ENCODE measurements at places on chromosomes 4 and X.

GRCh38 chr4:48670587-48670986 lies 109.5 kb downstream of the FRYL start:
- no peak for DNase-seq

DNA sequence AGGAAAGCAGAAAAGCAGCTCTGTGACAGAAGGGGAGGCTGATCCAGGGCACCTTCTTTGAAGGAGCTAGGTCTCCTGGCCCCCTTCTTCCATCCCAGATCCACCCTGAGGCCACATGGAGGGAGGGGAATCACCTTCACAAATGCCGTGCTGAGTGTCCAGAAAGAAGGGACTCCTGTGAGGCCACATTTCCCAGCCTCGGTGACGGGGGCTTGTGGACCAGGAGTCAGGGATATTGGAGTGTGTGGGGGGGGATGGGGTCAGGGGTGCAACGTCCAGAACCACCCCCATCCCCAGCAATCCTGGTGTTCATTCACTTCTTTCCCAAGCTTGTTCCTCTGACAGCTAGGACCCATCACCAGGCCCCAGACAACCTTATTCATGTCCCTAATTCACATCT lies 4.7 kb downstream of the TIMM17B start:
- no peak for DNase-seq

DNA sequence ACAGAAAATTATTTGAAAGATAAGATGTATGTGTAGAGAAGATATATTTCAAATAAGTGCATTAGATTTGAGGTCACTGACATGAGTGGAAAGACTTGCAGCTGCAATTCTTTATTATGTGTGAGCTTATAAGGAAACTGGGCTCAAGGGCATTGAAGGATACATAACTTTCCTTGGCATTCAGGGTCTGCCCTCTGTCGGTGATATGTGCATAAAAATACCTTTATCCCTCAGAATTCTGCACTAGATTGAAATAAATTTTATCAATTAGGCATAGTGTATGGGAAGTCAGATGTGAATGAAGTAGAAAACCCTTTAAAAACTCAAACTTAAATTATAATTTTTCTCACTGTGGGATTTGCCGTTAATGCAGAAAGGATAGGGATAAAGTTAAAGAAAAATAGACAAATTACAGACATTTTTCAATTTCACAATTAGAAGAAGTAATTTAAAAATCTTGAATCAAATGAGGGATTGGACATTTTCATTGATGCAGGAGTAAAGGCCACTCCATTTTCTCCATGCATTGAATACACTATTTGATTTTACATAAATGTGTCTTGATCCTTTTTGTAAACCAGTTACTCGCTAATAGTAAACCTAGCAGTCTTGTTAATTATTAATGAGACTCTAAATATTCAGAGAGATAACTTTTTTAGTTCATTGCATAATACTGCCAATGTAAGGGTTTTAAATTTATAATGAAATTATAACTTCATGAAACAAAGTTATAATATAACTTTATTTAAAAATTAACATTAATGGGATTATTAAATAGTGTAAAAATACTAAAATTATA lies 21.0 kb upstream of the ETNPPL start:
- DNase-seq: peak; percentile 10

- no peak for DNase-seq
Measured at GRCh38 chr4:114156371-114156770, 176.9 kb upstream of the ARSJ start.

GRCh38 chrX:153029162-153029561 lies 27.1 kb upstream of the PNMA3 start:
- no peak for DNase-seq

GRCh38 chrX:25158635-25159034 lies 142.9 kb upstream of the ARX start:
- peak; percentile 66 for DNase-seq

GRCh38 chrX:41559235-41560052 lies 112.3 kb downstream of the NYX start:
- no peak for DNase-seq

DNA sequence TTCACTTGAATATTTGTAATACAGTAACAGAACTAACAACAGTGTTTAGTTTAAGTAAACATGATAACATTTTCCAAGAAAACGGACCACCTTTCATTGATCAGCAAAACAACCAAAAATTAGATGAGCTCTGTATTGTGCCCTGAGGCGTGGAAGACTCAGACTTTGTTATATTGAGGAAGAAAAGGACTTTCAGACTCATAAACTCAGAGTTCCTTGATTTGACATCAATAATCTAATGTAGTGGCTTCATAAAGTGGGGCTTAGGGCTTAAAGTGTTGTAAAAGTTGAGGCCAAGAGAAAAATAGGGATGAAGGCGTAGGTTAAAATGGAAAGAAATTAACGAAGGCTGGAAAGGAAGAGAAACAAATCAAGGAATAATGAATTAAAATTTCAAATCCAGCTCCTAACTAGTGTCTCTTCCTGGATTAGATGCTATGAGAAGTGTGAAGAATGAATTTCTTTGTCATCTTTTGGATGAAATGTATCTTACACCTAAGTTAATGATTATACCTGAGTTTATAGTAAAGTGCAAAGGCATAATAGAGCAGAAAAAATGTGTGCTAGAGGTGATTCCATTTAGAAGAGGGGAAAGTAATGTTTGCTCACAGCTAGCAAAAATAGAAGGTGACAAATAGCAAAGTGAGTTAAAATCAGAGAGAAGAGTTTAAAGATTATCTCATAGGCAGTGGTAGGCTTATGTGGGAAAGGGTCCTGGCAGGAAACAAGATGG lies 19.8 kb upstream of the GLRA2 start:
- DNase-seq: no peak

GRCh38 chr4:41977709-41978108 lies 3.8 kb upstream of the DCAF4L1 start:
- DNase-seq: peak; percentile 19

DNA sequence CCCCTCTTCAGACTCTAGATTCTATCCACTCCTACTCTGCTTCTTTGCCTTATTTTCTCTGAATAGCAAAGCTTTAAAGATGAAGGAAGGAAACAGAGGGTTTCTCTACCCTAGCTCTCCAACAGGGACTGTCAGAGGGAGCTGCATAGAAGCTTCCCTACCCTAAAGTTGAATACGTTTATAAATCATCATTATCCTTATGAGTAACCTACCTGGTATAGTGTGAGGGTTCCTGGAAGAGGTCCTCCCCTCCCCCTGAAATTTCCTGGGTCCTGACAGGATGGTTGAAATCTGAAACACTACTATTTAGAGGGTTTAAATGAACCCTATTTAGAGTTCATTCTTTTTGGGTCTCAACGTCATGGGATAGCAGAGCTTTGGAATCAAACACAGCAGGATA lies 187.0 kb upstream of the RBPJ start:
- no peak for DNase-seq

DNA sequence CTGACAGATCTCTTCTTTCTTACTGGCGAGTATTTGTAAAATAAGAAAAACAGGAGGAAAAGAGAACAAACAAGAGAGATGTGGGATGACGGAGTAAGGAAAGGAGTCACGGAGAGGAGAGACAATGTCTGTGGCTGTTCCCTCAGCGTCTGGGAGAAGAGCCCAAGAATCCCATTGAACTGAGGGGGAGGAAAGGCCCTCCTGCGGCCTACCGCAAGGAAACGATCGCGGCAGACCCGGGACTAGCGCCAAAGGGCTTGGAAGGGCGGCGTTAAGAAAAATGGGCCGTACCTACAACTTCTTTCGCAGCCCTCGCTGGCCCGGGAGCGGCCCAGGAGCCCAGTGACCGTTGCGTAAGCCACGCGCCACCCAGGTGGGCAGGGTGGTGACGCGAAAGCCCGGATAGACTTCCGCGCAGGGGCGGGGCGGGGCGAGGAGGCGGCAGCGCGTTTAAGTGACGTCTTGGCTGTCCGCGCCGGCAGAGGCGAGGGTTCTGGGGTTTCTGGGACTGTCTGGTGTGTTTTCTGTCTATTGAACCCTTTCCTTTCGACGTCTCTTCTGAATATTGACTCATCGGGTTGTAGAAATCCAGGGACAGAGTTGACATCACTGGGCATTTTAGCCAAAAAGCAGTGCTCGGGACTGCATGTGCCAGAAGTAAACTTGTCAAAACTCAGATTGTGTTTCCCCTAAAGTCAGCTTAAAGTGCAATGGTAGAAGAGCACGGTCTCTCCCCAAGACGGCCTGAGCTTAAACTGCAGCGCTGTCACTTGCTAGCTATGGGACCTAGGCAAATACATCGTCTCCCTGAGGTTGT lies at the start of gene SLC9B1:
Gene SLC9B1 (minus strand): TSS at position 398 of the 817 bp plus-strand sequence. CDS start 27,994 bp downstream, outside the sequence.
- DNase-seq: peak; percentile 93

DNA sequence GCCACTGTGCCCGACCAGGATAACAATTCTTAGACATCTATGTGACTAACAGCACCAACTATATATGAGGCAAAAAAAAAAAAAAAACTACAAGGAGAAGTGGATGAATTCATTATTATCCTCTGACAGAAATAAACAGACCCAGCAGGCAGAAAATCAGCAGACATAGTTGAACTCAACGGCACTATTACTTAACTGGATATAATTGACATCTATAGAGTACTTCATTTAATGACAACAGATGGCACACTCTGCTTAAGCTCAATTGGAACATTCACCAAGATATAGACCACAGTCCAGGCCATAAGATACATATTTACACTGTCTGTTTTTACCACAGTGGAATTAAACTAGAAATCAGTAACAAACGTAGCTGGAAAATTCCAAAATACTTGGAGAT lies 13.3 kb downstream of the CLDN22 start:
- DNase-seq: no peak

- DNase-seq: no peak
Measured at GRCh38 chrX:109733613-109734083, 591 bp upstream of the ACSL4 start.

GRCh38 chrX:31223817-31224216 lies 152.0 kb upstream of the FTHL17 start:
- peak; percentile 85 for DNase-seq

Data from bronchial epithelial cell (primary cell).